ENCODE measurements at places on chromosomes 5 and 9.

DNA sequence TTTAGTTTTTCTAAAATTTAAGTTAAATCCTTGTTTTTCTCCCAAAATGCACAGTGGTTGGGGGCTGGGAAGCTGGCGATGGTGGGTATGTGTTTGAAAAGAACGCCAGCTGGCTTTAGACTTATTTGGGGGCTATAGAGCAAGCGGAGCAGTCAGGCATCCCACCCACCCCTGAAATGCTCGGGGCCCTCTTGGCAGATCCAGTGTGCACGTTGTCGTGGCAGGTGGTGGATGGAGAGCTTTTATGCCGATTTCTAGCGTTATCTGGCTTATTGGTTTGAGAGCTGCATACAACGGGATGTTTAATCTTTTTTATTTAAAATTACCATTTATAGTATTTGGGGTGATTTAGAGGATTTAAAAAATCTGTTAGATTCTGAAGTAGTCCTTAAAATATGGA, 8.1 kb downstream of the BASP1 start:
- no peak for DNase-seq

DNA sequence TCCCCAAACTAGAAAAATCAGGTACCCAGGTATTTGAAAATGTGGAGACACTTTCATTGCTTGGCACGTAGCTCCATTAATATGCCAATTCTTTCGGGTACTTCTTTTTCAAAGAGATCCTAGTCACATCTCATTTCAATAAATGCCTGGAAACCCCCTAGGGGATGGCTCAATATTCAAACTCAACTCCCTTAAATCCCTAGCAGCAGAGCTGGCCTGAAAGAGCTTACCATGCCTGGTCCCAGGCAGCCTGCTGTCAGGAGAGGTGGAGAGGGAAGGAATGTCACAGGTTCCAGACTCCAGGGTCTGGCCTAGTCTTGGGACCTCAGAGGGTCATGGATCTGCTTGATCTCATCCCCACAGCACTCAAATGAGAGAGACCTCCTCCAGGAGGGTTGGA, 187.1 kb downstream of the SPOCK1 start:
- no peak for DNase-seq

DNA sequence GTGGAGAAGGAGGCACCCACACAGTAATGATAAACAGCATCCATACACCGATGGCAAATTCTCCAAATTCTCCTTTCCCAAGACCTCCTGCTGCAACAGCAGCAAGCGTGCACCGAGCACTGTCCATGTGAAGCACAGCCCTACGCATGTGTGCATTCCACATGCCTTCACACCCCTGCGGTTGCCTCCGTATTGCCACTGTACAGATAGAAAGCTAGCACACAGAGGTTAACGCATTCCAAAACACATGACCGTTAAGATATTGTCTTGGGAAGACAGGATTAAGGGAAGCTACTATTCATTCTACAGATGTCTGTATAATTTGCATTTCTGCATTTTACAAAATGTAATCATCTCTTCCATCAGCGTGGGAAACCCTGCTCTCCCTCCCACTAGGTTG, 6.6 kb downstream of the FLT4 start:
- DNase-seq: no peak

DNA sequence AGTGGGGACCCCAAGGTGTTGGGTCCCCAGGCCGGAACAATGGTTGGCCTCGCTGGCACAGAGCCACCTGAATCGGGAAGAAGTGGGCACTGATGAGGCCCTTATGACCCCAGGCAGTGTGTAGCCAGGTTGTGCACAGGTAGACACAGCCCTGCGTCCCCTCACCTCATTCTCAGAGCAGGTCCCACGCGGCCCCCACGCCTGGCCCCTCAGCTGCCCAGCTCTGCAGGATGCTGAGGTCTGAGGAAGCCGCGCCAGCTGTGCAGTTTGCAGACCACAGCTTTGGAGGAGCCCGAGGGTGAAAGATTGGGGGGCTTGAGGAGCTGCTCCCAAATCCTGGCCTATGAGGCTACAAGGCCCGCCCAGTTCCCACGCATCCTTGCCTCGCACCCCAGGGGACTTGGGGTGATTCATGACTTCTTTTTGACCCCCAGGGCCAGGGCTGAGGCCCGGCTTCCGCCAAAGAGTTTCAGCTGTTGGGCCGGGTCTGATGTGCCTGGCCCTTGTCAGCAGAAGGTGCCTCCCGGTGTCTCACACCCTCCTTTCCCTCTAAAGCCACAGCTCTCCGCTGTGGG, 87.8 kb upstream of the PHYKPL start:
- no peak for DNase-seq

GRCh38 chr9:92315456-92315855, 9.7 kb downstream of the NOL8 start:
- DNase-seq: no peak

DNA sequence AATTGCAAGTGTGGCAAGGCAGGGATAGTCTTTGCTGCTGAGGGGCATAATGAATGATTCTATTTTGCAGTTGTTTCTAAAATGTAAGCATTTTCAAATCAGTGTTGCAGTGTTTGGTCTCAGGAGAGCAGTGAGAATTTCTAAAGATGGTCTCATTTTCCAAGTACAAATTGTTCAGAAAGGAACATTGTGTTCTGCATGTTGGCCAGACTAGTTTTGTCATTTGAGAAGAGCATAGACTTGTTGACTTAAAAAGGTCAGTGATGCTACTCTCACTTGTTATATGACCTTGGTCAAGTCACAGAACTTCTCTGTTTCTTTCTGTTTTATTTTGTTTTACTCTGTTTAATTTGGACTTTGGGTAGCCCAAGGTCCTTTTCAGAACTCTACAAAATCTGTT, 344.6 kb downstream of the OSTF1 start:
- DNase-seq: no peak

DNA sequence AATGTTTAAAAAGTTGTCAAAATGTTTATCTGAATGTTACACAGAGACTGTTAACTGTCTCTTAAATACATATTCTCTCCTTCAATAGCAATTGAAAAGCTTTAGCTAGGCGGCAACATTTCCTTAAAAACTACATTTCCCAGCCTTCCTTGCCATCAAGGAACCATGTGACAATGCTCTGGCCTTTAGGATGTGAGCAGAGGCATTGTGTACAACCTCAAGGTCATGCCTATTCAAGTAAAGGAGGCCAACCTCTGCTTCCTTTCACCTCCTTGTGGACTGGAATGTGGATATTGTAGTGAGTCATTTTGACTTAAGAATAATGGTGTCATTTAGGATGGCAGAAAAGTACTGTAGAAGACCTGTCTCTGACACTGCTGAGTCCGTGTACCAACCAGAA, 23.7 kb upstream of the MROH2B start:
- no peak for DNase-seq

- no peak for DNase-seq
These were observed 29.6 kb upstream of the DTWD2 start for GRCh38 chr5:119017994-119018393.

DNA sequence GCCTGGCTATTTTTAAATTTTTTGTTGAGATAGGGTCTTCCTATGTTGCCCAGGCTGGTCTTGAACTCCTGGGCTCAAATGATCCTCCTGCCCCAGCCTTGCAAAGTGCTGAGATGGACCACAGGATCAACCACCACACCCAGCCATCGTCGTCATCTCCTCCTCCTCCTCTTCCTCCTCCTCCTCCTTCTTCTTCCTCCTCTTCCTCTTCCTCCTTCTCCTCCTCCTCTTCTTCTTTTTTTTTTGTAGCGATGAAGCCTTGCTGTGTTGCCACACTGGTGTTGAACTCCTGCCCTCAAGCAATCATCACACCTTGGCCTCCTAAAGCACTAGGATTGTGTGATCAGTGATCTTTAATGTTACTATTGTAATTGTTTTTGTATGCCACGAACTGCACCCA, 49.4 kb upstream of the ERBIN start:
- no peak for DNase-seq

- DNase-seq: no peak
These were observed 303.1 kb downstream of the ENC1 start for GRCh38 chr5:74337254-74337983.

- DNase-seq: no peak
These were observed 308.4 kb downstream of the ISL1 start for GRCh38 chr5:51691538-51692079.

DNA sequence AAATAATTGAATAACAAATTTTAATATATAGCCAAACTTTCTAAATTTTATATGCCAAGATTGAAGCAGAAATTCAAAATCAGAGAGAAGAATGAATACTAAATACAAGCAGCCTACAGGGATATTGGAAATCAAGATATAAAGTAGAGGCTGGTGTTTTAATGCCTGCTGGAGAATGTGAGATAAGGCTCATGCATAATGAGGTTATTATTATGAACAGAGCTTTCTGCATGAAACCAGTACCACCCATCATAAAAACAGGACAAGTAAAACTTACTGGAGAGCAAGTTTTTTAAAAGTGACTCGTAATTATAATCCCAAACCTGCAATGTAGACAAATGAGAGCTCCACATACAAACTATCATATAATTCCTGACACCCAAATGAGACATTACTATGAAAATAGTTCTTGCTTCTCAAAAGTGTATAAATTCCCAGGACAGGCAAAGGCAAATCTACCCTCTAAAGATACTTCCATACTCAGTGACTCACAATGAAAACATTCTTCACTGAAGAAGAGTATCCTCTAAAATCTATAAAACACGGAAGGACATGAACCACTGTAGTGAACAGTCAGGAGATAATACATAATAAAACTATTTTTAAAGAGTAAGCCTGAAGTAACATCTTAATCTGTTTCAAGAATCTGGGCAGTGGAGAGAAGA, 532.0 kb upstream of the GRAMD2B start:
- no peak for DNase-seq

- no peak for DNase-seq
These were observed 55.2 kb upstream of the IL12B start for GRCh38 chr5:159385536-159385935.

DNA sequence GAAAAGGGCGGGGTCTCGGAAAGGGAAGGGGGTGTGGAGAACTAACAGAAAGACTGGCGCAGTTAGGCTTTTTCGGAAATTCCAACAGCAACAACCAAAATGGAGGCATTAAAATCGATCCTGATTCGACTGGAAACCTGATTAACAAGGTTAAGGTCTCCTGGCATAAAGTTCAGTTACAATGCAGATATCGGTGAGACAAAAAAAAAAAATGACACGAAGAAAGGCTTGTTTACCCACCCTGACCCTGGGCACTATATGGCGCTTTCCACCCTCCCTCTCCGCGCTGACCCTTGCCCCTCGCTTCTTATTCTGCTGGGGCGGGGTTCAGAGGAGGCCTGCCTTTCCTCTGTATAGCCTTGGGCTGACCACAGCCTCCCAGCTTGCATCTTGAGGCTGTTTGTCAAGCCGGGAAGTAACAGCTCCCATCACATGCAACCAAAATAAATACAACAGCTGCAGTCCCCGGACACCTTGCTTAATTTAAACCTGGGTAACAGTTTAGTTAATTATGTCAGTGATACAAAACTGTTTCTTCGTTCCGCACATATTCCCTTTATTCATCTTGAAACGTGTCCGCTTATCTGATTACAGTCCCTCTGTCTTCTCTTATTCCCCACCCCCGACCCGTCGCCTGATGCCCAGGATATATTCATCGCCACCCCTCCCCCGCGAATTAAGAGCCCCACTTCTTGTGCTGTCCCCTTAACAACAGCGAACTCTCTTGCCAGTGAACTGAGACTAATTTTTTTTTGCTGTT, 795 bp upstream of the PJA2 start:
- peak; percentile 36 for DNase-seq
